ENCODE measurements at places on chromosomes 2 and 18.

DNA sequence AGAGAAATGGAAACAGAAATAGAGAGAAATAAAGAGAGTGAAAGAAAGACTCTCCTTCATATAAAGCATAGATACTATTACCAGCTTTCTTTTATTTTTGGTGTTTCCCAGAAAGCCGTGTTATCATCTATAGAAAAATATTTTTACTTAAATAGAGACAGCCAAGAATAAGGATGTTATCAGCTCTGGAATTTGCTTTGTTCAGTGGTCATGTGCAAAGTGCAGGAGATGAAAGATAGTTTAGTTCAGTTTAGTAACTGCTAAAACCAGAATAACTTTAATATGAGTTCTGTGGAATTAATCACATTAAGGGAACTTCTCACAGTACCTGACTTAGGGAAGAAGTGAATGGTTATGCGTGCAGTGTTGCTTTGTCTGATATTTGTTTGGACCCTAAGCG, 140.4 kb downstream of the CALCRL start:
- no peak for DNase-seq

DNA sequence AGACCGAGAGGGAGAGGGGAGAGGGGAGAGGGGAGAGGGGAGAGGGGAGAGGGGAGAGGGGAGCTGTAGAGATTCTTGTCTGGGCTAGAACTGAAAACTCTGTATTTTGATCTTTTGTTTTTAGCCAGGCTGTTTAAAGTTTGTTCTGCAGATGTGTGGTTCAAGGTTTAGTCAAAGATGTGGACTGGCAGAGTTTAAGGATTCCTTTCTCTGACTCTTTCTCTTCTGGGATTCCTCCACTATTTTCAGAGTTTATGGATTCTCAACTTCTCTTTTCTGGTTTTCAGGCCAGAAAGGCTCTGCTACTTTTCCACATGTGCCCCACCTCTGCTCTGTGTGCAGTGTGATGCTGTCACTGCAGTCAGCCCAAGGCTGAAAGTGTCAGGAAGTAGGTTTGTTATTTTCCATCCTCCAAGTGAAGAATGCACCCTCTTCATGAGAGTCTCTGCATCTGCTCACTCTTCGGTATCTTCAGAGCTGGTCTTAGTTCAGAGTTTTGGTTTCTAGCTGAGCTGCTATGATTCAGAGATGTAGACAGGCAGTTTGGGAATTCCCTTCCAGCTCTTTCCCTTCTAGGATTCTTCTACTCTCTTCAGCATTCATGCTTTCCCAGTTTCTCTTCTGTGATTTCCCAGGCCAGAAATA, 130.9 kb upstream of the SMAD7 start:
- no peak for DNase-seq

- peak; percentile 39 for DNase-seq
Measured at GRCh38 chr2:45778720-45779171, 127.3 kb downstream of the PRKCE start.

DNA sequence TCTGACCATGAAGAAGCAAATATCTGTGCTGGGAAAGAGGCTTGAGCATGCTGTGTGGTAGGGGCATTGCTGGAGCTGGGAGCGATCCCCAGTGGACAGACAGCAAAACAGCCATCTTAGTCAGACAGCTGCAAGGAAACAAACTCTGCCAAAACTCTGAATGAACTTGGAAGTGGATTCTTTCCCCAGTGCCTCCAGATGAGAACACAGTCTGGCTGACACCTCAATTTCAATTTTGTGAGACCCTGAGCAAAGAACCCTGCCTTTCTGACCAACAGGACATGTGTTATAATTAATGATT, 23.2 kb upstream of the FAP start:
- DNase-seq, result no peak

DNA sequence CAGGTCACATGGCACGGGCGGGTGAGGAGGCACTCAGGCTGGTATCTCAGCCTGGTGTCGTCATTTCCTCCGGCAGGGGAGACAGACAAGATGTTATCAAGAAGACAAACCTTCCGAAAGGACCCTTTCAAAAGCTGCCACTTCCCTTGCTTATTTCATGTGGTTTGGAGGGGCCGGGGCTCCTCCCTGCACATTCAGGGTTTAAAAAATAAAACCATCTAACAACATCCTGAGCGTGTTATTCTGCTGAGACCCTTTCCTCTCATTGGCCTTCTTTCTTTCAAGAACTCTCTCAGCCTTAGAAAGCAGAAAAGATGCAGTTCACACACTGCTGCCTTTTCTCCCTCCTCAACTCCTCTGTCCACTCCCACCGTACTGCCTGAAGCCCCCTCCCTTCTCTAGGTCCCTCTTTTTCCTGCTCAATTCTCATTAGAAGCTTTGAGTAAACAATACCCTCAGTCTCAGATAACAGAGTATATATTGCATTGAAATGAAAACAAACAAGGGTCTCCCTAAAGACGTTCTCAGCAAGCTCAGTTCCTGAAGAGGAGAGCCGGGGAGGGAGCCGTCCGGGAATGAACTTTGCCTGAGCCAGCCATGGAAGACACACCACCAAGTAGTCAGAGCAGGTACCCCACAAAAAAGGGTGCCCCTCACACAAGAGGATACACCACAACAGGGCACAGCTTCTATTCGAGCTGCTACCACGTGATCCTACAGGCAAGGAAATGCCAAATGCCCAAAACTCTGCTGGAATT, 9.7 kb downstream of the SMAD7 start:
- DNase-seq, result no peak

- no peak for DNase-seq
Measured at GRCh38 chr2:160062292-160063005, at the start of gene PLA2R1. PLA2R1 (minus strand) TSS chr2:160062615; CDS start chr2:160062403, 212 bp downstream.

- no peak for DNase-seq
Measured at GRCh38 chr18:2935438-2936192, 77.3 kb downstream of the LPIN2 start.

DNA sequence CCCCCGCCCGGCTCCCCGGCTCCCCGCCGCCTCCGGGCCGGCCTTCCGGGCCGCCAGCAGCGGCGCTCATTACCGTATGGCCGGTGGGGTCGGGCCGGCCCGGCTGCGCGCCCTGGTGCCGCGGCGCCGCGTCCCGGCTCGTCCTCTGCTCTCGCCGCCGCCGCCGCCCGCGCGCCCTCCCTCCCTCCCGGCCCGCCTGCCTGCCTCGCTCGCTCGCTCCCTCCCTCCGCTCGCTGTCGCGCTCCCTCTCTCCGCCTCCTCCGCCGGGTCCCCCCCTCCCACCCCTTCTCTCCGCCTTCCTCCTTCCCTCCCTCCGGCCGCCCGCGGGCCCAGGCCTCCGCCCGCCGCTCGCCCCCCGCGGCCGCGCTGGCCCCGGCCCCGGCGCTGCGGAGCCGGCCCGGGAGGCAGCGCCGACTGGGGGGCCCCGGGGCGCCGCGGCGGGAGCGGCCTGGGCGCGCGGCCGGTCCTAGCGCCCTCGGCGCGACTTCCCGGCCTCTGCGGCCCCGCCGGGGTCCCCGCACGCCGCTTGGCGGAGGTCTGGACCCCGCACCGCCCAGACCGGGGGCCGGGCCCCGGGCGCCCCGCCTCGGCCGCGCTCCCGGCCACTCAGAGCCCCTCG, at the start of gene DNMT3A:
TSS of gene DNMT3A (minus strand) at position 173 of the 619 bp plus-strand sequence. CDS start 27,941 bp downstream, outside the sequence.
- no peak for DNase-seq

DNA sequence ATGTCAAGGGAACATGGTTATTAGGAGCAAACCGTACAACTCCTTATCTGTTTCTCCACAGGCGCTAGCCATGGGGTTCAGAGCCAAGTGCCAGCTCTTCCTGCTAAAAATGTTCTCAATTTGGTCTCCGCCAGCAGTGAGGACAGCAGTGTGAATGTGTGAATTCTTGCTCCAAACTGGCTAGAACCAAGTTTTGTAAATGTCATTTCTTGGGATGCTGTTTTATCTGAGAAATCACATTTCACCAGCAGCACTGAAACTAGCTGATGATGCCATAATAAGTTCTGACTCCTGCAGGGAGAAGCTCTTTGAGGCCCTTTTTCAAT, 140.6 kb upstream of the LGALSL start:
- DNase-seq, result no peak

DNA sequence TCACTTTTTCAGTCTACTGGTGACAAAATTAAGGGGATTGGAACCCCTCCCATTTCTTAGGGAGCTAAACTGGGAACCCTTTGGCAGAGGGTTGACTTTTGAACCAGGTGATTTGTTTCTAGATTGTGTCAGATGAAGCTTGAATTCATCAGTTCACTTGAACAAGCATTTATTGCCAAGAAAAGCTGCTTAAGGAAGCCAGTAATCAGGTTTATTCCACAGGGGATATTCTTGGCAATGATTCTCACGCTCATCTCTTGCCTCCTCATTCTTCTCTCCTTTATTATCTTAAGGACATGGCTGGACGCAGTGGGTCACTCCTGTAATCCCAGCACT, 101.0 kb downstream of the ALPK2 start:
- DNase-seq, result no peak

DNA sequence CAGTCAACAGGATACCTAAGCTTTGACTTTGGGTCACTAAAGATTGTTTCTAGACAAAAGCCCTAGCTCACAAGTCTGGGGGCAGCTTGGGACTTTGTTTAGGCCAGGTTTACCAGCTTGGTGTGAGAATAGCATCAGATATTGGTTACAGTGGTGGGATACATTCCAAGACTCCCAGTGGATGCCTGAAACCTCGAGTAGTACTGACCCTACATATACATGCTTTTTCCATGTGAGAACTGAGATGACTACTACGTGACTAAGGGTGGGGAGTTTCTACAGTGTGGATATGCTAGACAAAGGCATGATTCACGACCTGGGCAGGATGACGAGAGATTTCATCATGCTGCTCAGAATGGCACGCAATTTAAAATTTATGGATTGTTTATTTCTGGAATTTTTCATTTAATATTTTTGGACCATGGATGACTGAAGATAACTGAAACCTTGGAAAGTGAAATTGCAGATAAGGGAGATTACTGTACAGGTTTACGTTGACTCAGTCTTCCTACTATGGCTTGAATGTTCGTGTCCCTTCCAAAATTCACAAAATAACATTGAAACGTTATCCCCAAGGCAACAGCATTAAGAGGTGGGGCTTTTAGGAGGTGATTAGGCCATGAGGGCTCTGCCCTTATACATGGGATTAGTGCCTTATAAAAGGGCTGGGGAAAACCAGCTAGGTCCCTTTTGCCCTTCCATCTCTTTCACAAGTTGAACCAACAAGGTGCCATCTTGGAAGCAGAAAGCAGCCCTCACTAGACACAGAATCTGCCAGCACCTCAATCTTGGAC, 50.2 kb upstream of the CTAGE1 start:
- no peak for DNase-seq

GRCh38 chr2:215409331-215410127, 26.3 kb downstream of the FN1 start:
- no peak for DNase-seq

DNA sequence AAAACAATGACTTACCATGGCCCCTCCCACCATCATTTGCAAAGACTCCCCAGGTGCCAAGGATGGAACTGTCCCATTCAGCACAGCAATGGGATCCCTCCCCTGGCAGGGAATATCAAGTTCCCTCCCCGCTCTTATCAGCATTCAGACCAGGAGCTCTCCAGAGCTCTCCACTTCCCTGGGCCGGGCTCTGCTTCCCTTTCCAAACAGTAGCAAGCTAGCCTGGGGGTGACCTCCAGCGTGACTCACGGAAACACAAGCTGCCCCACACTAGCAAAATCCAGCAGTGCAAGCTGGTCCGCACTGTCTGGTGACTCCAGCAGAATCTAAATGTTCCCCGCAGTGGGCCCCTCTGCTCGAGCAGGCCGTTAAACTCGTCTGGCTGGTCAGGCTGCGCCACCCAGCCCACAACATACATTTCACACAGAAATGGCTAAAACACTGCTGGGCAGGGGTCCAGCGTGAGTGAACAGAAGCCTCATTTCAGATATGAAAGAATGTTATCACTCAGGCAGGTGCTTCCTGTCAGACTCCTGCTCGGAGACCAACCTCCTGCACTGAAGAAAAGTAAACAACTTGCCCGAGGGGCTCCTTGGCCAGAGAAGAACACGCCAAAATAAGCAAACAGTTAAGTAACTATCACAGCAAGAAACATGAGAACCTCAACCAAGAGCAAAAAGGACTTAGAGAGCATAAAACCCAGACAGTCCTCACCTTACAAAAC, 33.9 kb downstream of the STAT1 start:
- DNase-seq, result no peak

- no peak for DNase-seq
Measured at GRCh38 chr2:59833941-59834340, 719.5 kb downstream of the BCL11A start.

DNA sequence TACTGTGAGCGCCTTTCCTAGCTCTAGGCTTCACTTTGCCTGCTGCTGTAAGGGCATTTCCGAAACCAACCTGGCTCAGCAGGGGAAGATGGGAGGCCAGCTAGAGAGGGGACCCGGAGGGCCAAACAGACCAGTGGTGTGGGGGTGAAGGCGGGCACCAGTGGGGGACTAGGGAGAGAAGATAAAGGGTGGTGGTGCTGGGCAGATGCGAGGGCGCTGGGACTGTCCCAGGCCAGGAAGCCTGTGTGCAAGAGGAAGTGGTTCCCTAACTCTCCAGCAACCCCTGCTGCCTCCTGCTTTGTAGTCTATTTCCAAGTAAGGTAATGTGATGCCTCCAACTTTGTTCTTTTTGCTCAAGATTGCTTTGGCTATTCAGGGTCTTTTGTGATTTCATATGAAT, 73.1 kb downstream of the DNAH7 start:
- DNase-seq, result no peak

GRCh38 chr2:128724547-128724946, 405.9 kb upstream of the HS6ST1 start:
- DNase-seq, result no peak

- DNase-seq, result no peak
Measured at GRCh38 chr2:11665028-11665427, 5.0 kb downstream of the NTSR2 start.

GRCh38 chr2:241855245-241855887, 3.3 kb downstream of the PDCD1 start:
- no peak for DNase-seq

GRCh38 chr2:203830304-203831055, 37.1 kb upstream of the CTLA4 start:
- DNase-seq, result no peak

- DNase-seq, result no peak
Measured at GRCh38 chr18:3594760-3595368, 144.9 kb downstream of the TGIF1 start.

- DNase-seq, result no peak
Measured at GRCh38 chr2:37671009-37671815, at the start of gene CDC42EP3. CDC42EP3 (minus strand) TSS chr2:37671642; CDS start chr2:37646587, 25,055 bp downstream.

DNA sequence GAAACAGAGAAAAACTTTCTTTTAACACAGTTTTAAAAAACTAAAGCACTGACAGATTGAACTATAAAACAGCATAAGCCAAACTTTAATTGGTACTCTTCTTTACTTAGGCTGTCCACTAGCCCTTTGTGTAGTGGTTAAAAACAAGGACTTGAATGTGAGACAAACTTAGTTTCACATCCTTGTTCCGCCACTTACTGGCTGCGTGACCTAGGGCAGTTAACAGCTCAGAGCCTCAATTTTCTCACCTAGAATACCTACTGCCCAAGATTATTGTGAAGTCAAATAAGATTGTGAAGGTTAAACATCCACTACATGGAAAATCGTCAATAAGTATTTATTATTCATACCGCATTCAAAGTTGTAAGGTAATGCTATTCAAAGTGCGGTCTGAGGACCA, 2.0 kb downstream of the WDR35 start:
- DNase-seq, result peak; percentile 26

DNA sequence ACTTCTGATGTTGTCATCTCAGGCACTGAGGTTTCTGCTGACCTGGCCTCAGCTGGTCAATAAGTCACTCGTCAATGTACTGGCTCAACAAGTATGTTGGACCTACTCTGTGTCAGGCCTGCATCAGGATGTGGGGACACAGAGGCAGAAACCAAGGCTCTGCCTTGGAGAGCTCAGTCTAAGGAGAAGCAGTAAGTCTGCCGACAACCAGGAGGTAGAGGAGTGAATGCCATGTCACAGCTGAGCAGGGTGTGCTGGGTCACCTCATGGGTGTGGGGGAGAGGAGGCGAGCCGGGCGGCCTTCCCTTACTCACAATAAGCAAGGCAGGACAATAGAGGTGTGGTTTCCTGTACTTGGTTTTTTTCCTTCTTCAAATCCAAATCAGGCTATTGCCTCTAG, 75.8 kb downstream of the COLEC12 start:
- DNase-seq, result no peak

All from GM12864 (cell line).